ENCODE measurements at places on chromosomes 2 and 18.
A peak's percentile ranks its signal among the peaks of the same experiment; 100 is the strongest.

- DNase-seq = no peak
Measured at GRCh38 chr2:203450561-203450960, 84.5 kb downstream of the RAPH1 start.

DNA sequence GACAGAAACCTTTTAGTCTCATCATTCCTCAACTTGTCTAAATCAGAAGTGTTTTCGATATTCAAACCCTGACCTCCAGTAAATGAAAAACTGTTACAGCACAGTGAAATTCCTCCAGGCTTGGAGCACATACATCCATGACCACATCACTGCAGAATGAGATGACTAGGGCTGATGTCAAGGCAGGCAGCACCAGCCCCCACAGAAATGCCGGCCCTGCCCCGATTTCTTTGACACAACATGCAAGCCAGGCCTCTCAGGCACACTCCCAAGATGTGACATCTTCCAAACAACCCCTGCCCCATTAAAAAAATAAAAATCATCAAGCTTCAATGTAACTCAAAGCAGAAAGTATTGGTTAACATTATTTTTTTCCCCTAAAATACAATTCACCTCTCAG lies 103.3 kb downstream of the CTAGE1 start:
- peak; percentile 95 for DNase-seq

- no peak for DNase-seq
Measured at GRCh38 chr18:58015065-58015780, 28.8 kb upstream of the NEDD4L start.

- no peak for DNase-seq
Measured at GRCh38 chr18:52278191-52278590, 61.8 kb upstream of the DCC start.

DNA sequence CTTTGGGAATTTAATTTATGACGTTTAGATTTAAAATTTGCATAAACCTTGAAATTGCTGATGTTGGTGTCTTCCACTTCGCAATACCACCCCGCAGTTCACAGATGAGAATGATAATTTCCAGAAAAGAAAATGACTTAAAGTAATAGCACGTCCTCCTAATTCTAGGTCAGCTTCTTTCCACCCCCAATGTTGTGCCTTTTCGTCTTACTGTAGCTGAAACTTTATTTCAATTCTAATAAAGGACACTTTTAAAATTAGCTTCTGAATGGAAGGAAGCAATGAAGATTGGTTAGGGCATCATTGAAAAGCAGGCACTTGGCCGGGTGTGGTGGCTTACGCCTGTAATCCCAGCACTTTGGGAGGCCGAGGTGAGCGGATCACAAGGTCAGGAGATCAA lies 107.4 kb downstream of the MYCN start:
- no peak for DNase-seq

DNA sequence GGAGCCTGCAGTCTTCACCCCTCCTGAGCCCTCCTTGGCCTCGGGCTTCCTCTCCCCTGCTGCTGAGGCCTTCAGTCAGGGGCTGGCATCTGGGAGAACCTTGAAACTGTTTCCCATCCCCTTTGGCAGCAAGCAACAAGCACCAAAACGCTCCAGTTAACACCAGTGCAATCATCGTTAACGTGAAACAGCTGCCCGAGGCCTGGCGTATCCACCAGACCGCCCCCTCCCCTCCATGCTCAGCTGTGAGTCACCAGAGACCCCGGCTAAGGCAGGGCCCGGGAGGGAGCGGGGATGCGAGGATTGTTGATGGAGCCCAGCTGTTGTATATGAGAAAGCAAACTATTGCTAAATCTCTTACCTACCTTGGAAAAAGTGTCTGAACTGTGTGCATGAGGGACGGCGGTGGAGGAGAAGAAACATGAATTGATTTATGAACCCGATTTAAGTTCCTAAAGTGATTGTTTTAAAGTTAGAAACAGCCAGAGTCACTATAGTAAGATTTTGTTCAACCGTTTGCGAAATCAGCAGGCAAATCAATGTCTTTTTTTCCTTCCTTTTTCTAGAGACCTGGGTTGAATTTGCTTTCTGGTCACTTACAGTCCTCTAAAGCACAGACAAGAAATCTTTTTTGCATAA lies 5.2 kb downstream of the ZFP36L2 start:
- peak; percentile 94 for DNase-seq

Data from choroid plexus epithelial cell (primary cell).